Umbilical cord (tissue), 2 donors: ENCODE measurements at places on chromosomes 3 and 15.

GRCh38 chr3:29144361-29144760 lies 136.5 kb upstream of the RBMS3 start:
- DNase-seq = peak; percentile 47

- no peak for DNase-seq
Measured at GRCh38 chr3:170776887-170777563, 93.0 kb downstream of the RPL22L1 start.

GRCh38 chr3:163548015-163548414 lies 1530.3 kb downstream of the SI start:
- no peak for DNase-seq

- DNase-seq = peak; percentile 14
Measured at GRCh38 chr15:55108448-55108847, 88.3 kb downstream of the RSL24D1 start.

- DNase-seq = no peak
Measured at GRCh38 chr3:123385001-123385401, 63.9 kb downstream of the ADCY5 start.

- DNase-seq = no peak
Measured at GRCh38 chr3:101729586-101729985, 5.2 kb downstream of the CEP97 start.

- DNase-seq = peak; percentile 80
Measured at GRCh38 chr15:94075349-94075748, 156.0 kb upstream of the MCTP2 start.

GRCh38 chr15:41969851-41970431 lies 2.4 kb downstream of the EHD4 start:
- no peak for DNase-seq

GRCh38 chr3:55498520-55498919 lies 11.4 kb upstream of the WNT5A start:
- no peak for DNase-seq

DNA sequence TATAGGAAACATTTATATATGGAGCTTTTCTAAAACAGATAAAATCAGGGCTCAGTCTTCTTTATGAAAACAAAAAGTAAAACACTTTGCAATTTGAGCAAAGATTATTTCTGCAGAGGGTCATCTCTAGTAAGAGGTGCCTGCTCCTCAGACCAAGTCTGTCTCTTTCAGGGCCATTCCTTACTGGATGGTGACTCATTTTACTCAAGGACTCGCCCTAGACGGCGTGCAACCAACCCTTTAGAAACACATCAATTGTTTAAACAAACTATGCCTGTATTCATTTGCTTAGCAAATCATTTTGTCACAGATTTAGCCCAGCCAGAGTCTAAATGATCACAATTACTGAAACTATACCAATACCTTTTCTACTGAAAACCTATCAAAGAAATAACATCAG lies 242.8 kb upstream of the ICE2 start:
- no peak for DNase-seq

DNA sequence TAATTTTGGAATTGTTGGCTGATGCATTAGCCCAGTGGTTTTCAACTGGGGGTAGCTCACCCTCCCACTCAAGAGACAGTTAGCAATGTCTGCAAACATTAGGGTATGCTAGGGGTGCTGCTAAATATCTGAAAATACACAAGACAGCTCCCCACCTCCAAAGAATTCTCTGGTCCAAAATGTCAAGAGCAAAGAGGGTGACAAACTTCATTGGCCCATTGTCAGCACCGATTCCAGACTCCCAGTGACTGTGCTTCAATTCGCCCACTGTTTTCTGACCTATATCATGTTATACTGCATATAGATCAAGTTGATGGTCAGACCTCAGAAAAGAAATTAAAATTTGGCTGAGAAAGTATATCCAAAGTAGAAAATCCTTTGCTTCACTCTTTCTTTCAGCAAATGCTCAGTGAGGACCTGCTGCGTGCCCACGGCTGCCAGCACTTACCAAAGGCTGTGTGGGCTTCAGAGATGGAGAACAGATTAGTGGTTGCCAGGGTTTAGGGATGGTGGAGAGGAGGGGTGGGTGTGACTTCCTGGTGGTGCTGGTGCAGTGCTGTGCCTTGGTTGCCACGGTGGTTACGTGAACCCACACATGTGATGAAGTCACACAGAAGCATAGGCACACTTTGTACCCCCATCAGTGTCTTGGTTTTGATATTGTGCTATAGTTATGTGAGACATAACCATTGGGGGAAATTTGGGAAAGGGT lies 204.0 kb downstream of the PLCL2 start:
- no peak for DNase-seq

DNA sequence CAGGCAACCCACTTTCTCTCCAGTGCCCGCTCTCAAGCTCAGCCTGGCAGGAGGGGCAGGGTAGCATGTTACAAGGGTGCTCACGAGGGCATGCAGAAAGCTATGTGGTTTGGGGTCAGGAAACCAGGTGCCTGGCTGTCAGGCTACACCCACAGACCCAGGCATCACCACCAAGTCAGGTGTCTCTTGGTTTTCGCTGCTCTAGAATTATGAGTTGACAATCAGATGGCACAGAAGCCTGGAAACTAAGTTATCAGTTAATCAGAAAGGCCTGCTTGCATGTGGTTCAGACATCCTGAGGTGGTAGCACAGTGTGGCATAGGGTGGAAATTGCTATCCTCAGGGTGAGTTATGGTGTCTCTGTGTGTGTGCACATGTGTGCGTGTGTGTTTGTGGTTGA lies 16.2 kb upstream of the CCR9 start:
- DNase-seq = no peak

- DNase-seq = no peak
Measured at GRCh38 chr3:188750617-188751016, 421.2 kb upstream of the TPRG1 start.

- DNase-seq = no peak
Measured at GRCh38 chr3:153169793-153170383, 7.9 kb downstream of the RAP2B start.

DNA sequence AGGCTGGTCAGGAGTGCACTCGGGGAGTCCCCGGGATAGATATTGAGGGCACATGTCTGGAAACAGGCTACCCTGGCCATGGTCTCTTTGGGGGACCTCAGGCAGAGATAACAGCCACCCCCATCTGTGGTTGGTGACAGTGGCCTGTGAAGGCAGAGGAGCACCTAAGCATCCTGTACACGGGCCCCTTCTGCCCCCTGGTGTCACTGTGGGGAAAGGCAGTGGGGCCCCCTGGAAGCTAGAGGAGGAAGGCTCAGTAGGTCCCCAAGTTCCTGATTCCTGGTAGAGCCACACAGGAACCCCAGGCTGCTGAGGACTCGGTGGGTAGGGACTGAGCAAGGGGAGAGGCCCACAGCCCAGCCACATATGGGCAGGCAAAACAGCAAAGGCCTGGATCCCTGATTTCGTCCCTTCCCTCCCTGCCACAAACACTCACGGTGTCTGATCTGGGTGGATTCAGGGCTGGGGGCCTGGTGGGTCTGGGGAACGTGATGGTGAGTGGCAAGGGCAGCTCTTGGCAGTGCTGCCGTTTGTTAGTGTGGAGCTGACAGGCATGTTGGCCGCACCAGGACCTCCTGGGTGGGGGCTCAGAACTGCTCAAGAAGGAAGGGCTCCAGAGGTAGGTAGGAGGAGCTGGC lies 14.1 kb upstream of the CXCR6 start:
- no peak for DNase-seq

- no peak for DNase-seq
Measured at GRCh38 chr3:133268726-133269134, 131.1 kb upstream of the BFSP2 start.

- no peak for DNase-seq
Measured at GRCh38 chr15:63308947-63309346, 31.5 kb downstream of the APH1B start.

DNA sequence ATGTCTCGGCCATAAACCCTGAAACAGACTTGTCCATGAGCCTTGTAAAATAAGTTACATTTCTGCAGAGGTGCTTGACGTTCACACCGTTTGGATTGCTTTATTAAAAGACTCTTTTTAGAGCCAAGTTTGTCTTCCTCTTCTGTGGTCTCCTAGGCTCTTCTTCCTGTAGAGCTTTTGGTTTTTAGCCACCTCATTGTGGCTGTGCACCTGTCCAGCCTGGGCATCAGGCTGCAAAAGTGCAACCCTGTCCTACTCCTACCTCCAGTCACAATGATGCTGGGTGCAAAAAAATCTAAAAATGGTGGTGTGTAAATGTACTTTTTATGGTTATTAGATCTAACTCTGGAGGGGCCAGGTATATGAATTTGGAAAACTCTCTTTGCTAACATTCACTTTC lies 2.8 kb upstream of the RIOX2 start:
- no peak for DNase-seq

GRCh38 chr3:184676927-184677326 lies 34.9 kb downstream of the MAGEF1 start:
- no peak for DNase-seq

- peak; percentile 95 for DNase-seq
Measured at GRCh38 chr3:114026331-114026730, 30.0 kb downstream of the CCDC191 start.

GRCh38 chr3:53888232-53888631 lies 3.4 kb downstream of the SELENOK start:
- no peak for DNase-seq

GRCh38 chr3:103319912-103320311 lies 885.1 kb downstream of the ZPLD1 start:
- peak; percentile 5 for DNase-seq

DNA sequence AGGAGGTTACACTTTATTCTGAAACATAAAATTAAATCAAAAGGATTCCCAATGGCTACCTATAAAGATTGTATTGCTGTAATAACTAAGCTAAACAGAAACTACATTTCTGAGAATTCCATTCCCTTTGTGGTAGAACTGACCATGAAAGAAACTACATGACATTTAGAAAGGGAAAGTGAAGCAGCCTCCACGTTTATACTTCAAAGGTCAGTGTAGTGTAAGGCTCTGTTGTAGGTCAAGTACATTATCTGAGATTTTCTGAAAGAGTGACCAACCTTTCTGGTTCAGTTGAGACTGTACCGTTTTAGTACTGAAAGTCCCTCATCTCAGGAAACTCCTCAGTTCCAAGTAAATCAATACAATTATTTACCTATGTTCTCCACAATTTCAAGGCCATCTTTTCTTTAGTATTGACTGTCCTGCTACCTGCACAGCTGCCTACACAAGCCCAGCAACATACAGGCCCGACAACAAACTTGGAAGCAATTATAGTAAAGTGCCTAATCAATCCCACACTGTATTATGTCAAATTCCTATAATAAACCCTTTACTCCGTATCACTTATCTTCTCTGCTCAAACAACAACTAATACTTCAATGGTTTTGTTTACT lies 343.0 kb downstream of the PLOD2 start:
- DNase-seq = no peak

DNA sequence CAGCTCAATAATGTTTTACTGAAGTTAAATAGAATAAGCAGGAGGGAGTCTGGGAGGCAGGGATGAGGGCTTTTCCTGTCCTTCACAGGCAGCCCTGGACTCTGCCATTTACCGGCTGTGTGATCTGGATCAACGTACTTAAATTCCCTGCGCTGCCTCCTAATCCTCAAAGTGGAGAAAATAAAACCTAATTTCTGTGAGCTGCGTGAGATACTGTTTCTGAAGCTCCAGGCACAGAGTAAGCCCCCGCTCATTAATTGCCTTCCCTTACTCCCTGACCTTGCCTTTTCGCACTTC lies 278 bp upstream of the PDIA5 start:
- no peak for DNase-seq

GRCh38 chr3:38742550-38742949 lies 73.5 kb downstream of the SCN10A start:
- DNase-seq = no peak

DNA sequence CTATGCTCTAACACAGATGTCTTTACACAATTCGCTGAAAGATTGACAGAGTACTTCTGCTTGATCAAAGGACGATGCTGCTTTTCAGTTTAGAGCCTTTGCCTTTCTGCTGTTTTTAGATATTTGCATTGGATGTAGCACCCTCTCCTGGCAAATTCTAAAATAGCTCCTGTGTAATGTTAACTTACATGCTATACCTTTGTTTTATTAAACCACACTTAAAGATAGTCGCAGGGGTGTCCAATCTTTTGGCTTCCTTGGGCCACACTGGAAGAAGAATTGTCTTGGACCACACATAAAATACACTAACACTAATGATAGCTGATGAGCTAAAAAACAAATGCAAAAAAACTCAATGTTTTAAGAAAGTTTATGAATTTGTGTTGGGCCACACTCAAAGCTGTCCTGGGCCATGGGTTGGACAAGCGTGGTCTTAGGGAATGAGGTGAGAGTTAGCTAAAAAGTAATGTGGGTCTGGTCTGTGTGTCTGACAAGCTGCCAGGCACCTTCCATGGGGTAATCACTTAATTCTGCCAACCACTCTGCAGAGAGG lies 62.9 kb downstream of the ATG7 start:
- peak; percentile 67 for DNase-seq

DNA sequence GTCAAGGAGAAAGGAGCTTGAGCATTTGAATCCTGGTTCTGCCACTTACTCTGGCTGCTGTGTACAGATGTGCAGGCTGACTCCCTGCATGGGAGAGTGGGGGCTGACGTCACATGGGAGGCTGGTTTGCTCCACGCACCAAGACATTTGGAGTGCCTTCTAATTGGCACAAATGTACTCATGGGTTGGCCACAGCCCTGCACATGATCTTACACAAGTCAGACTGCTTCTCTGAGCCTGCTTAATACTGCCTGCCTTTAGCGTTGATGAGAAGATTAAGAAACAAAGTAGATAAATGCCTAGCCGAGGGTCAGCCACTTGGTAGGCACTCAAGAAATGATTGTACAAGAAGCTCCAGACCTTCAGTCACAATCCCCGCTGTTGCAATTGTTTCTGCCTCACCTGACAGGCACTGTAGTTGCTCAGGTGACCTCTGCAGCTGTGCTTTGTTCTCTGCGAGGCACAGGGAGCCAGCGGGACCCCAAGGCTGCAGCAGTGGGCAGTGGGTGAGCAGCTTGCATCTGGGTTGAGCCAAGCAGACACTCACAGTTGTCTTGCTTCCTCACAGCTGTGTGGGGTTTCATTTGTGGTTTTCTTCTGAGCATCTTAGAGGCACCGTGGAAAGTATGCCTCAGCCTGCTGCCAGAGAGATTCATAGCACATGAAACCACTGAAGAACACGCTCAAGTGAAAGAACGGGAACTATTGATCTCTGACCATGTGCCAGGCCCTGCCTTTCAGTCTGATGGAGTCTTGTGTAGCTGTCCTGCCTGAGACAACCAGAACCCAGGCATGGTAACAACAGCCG lies 33.1 kb downstream of the GRK7 start:
- DNase-seq = peak; percentile 78

DNA sequence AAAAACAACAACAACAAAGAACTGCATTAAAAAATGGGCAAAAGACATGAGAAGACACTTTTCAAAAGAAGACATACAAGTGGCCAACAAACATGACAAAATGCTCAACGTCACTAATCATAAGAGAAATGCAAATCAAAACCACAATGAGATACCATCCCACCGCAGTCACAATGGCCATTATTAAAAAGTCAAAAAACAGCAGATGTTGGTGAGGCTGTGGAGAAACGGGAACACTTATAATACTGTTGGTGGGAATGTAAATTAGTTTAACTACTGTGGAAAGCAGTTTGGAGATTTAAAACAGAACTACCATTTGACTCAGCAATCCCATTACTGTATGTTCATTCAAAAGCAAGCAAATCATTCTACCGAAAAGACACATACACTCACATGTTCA lies 15.1 kb downstream of the EIF1B start:
- no peak for DNase-seq

- peak; percentile 36 for DNase-seq
Measured at GRCh38 chr3:151460228-151460627, 633 bp downstream of the IGSF10 start.

- DNase-seq = no peak
Measured at GRCh38 chr15:97009031-97009431, 678.5 kb downstream of the NR2F2 start.

- DNase-seq = no peak
Measured at GRCh38 chr15:85002517-85002916, 20.9 kb downstream of the PDE8A start.

GRCh38 chr3:119883461-119884160 lies 101.7 kb downstream of the NR1I2 start:
- no peak for DNase-seq
